Bronchial smooth muscle cell (primary cell): ENCODE measurements at places on chromosomes 5 and 9. TPM values are rescaled to one million over a fixed set of nuclear protein-coding genes. Genes with fewer than 3 reads are reported as not detected.

PCDHGC3 gene
- 55.5 and 158 TPM in 2 replicates for total RNA-seq

PCDHGA12 gene
- 7.4 and 15.8 TPM in 2 replicates for total RNA-seq

TYRP1 gene
- total RNA-seq = not detected in 2 replicates

TMEM252 gene
- total RNA-seq = not detected in 2 replicates

TRAF1 gene
- 2.4 and 3.8 TPM in 2 replicates for total RNA-seq

CCIN gene
- total RNA-seq = 0.79 and 2.8 TPM in 2 replicates
